Psoas muscle (tissue), 8 donors: ENCODE measurements at places on chromosomes 6 and 20. TPM values are rescaled to one million over a fixed set of nuclear protein-coding genes. Genes with fewer than 3 reads are reported as not detected.

Gene TAAR8
- not detected for total RNA-seq

Gene TREML2
- 0.11 TPM for total RNA-seq

Gene PLCG1
- 22.9 TPM for total RNA-seq

Gene HLA-G
- total RNA-seq = not detected

Gene LY6G5C
- total RNA-seq = 0.75 TPM

Gene CRISP3
- total RNA-seq = not detected

Gene BMP6
- 2.0 TPM for total RNA-seq

Gene CCN6
- not detected for total RNA-seq

Gene KPNA5
- 11.2 TPM for total RNA-seq
